ENCODE measurements at places on chromosomes 13 and 19.

- DNase-seq: no peak
Measured at GRCh38 chr19:46428239-46429135, at the start of gene PNMA8C. PNMA8C (minus strand) TSS chr19:46428936; CDS start chr19:46428359, 577 bp downstream.

DNA sequence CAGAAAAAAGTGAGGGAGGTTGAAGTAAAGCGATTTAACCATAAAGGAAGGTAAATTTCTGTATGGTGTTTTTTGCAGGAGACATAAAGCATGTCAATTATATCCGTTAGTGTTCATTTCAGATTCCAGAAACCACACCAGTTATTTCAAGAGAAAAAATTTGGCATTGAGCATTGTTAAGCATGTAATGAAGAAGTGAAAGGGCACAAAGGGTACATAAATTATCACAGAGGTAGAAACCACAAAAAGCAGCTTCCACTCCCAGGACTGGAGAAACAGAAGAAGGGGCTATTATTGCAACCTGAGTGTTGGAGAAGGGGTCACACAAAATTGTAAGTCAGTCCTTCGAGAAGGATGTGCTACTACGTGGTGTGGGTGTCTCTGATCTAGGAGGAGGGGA is 72.2 kb upstream of the DACH1 start:
- no peak for DNase-seq

GRCh38 chr19:19948800-19949199 is 48.1 kb downstream of the ZNF93 start:
- no peak for DNase-seq

DNA sequence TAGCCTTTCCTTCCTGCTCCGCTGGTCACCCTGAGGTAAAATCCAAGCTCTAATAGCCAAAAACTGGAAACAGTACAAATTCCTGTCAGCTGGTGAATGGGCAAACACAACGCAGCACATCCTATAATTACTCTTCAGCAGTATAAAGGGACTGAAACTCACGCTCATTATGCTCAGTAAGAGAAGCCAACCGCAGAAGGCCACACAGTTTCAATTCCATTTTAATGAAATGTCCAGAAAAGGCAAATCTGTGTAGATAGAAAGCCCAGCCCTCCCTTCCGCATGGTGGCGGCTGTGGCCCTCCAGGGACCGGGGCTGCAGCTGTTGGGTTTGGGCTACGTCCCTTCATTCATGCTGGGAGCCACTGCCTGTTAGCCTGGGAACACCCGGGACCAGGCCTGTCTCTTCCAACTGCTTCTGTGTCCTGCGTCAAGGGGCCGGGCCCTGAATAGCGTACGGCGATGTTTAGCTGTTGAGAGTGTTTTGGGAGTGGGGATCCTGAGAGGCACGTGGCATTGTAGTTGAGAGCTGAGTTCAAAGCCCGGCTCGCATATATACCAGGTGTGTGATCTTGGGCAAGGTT is 23.5 kb downstream of the NKPD1 start:
- no peak for DNase-seq

- peak; percentile 20 for DNase-seq
Measured at GRCh38 chr19:30566681-30567420, 194.7 kb downstream of the ZNF536 start.

DNA sequence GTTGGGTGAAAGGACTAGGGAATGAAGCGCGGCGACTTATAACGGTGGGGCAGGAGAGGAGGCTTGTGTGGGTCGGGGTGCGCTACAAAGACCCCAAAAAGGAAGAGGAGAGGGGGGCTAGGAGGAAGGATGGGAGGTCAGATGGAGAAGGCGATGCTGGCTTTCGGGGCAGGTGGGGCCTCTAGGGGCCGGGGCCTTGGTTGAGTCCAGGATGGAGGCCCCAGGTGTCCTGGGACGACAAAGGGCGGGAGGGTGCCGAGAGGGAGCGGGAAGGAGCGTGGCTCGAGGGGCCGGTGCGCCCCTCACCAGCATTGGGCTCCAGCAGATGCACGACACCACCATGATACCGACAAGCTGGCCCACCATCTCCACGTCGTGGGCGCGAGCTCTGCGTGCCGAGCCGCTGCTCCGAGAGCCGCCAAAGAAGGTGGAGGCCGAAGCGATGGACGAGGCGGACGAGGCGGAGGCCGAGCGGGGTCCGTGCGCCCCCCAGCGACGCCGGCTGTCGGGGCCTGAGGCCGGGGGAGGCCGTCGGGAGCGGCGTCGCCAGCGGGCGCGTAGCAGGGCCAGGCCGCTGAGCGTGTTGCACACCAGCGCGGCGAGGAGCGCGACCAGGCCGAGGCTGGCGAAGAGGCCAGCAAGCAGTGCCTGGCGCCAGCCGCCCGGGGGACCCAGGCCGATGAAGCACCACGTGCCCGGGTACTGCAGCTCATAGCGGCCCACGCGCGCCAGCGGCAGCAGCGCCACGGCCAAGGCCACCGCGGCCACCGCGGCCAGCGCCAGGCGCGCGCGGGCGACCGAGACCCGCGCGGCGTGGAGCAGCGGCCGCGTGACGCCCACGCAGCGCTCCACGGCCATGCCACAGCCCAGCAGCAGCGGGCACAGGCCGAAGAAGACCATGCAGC is 1.8 kb downstream of the PTGER1 start:
- DNase-seq: no peak

DNA sequence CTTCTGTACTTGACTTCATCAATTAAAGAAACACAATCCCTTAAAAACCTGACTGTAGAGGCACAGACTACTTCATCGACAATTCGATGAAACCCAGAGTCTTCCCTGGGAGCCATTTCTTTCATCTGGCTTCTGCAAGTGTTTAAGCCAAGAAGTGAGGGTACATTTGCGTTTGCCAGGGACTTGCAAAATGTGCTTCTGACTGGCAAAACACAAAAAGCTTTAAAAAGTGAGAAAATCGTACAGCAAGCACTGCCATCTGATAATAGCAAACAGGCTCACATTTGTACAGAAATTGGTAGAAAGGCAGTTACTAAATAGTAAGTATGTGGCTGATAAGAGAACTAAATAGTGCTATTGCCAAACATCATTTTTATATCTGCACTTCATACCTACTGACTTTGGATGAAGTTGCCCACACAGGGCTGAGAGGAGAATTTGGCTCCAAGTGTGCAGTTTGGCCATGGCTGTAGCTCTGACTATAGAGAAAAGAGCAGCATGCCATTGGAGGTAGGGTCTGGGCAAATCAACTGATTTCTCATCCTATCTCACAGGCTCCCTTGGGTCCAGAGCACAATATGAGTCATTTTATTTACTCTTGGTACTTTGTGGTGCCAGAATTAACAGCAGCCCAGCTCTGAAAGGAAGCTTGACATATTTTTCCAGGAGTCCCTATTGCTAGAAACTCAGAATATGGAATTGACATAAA is 358.1 kb downstream of the OXGR1 start:
- DNase-seq: no peak

- no peak for DNase-seq
Measured at GRCh38 chr13:24261566-24261965, 47.8 kb upstream of the C1QTNF9 start.

DNA sequence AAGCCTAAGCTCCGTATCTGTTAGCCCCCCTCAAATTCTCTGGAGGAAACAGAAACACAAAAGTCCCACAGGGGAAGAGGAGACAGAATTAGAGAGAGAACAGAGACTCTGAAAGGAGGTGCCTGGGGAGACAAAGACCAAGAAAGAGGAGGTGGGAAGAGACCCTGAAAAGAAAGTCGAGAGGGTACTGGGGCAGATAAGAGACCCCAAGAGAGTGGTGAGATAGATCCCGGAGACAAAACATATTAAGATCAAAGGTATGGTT is 915 bp upstream of the GRWD1 start:
- no peak for DNase-seq

DNA sequence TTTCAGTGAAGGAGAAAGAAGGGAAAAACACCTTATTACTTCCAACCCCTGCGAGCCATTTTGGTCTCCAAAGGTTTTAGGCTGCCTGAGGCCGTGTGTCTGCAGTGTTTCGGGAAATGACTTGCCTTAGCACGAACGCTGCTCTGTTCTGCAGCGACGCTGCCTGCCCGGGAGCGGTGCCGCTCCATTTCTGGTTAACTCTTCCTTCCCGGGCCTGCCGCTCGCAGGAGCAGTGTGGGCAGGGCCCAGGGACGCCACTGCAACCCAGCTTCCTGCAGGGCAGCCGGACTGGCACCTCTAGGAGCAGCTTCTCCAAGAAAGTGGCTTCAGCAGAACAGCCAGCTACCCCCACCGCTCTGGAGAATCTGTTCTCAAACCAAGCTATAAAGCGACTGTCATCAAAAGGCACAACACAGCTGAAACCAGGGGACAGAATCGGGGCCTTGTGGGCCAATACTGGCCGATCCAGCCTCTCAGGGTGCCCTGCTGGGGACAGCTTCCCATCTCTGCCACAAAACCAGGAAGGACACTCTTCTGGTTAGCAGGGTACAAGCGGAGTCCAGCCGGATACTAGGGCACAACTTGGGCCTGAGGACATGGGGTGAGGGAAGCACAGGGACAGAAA is 72.2 kb downstream of the KCTD15 start:
- DNase-seq: no peak

GRCh38 chr19:18229474-18229873 is 3.2 kb upstream of the PDE4C start:
- no peak for DNase-seq

DNA sequence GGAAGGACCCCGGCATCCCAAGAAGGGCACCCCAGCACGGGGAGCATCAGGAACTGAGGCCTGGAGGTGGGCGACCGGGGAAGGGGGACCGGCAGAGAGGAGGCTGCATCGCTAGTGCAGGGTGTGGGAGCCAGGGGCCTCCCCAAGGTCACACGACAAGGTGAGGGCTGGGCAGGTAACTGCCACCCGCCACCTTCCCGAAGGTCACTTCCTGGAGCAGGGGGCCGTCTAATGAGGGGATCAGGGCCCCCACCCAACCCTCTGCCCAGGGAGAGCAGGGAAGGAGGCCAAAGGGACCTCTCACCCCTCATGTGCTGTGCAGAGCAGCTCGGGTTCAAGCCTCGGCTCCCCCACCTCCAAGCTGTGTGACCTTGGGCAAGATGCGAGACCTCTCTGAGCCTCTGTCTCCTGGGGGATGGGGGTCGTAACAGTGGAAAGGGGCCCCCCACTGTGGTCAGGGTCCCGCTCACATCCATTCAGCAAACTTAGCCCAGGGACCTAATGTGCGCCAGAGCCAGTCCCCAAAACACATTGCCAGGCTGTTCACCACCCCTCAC is 6.0 kb downstream of the ZBTB7A start:
- no peak for DNase-seq

DNA sequence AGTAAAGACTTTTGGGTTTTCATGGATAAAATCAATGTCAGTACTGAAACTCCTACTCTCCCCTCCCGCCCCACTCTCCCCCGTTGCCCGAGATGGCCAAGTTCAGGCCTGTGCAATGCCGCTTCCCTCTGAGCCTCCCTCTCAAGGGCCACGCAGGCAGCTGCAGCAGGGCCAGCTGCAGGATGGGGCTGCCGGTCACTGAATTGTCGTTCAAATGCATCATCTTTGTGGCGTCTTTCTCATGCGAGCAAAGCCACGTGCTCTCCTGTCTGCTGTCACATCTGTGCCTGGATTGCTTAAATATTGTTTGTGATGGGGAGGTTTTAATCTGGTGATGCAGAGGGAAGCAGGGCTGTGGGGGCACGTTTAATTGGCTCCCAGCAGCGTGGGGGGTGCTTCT is 26.6 kb downstream of the SHISA2 start:
- no peak for DNase-seq

DNA sequence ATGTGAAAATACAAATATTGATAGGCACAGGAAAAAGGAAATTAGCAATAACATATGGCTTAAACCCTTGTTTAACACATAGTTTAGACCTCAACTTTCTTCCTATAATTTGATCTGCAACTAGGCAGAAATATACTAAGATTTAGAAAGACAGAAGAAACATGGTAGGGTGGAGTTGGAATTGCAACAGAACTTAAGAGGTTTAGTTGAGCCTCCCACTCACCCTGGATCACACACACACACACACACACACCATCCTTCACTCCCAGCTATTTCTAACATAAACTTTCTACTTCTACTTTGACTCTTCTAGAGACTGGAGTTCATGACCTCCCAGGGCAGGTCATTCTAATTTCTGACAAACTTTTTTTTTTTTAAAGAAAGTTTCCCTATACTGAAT is 47.4 kb downstream of the FLT3 start:
- no peak for DNase-seq

DNA sequence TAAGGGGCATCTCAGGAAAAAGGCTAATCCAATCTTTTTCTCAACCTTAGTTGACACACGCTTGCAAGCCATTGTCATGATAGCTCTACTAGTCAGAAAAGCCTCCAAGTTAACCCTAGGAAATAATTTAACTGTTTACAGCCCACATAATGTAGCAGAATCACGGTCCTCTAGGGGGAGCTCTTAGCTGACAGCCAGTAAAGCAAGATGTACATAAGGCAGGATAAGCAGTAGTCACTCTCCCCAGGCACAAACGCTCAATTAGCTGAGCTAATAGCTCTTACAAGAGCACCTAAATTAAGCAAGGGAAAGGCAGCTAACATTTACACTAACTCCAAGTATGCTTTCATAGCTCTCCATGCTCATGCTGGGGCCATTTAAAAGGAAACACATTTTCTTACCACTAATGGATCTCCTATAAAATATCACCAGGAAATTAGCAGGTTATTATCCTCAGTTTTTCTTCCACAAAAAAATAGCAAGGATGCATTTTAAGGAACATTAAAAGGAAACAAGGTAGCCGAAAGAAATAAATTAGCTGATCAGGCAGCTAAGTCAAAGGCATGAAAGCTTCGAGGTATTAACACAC is 33.7 kb upstream of the ZSCAN5A start:
- DNase-seq: no peak

- DNase-seq: no peak
Measured at GRCh38 chr19:16527971-16528521, 14.2 kb downstream of the CHERP start.

DNA sequence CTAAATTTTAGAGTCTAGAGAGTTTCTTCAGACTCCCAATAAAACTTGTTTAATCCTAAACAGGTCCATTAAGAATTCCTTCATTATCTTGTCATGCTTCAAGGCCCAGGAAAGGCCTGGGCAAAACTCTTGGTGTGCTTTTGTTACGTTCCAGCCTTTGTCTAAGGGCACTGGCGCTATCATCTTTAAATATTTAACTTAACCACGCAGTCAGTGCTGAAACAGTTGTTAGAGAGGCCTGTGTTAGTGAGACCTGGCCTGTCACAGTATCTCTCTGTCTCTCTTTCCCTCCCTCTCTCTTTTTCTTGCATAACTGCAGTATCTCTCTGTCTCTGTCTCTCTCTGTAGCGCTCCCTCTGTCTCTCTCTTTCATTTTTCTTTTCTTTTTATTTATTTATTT is 8.2 kb upstream of the OR1M1 start:
- no peak for DNase-seq

- DNase-seq: no peak
Measured at GRCh38 chr13:20080377-20081164, 80.3 kb downstream of the GJA3 start.

- peak; percentile 32 for DNase-seq
Measured at GRCh38 chr13:65966991-65967451, 1263.1 kb downstream of the PCDH9 start.

DNA sequence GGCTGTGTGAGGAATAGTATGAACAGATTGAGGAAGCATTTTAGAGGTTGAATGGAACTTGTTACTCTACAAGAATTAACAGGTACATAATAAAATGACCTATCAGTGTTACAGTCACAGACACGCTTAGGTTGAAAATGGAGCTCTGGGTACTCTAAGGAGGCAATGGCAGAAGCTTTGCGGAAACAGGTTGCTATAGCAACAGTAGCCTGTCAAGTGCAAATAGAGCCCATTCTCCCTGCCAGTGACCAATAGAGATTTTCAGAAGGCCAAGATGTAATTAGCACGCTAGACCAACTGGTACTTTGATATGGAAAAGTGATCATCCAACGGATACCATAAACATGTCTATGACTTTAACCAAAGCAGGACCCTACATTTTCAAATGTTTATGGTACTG is 148.5 kb upstream of the FREM2 start:
- no peak for DNase-seq

- DNase-seq: no peak
Measured at GRCh38 chr13:53238261-53238660, 209.6 kb downstream of the OLFM4 start.

All from NCI-H2171 (cell line).